Testis (tissue), 5 donors: ENCODE measurements at places on chromosomes 6 and 20. TPM values are rescaled to one million over a fixed set of nuclear protein-coding genes. Genes with fewer than 3 reads are reported as not detected.

DNA sequence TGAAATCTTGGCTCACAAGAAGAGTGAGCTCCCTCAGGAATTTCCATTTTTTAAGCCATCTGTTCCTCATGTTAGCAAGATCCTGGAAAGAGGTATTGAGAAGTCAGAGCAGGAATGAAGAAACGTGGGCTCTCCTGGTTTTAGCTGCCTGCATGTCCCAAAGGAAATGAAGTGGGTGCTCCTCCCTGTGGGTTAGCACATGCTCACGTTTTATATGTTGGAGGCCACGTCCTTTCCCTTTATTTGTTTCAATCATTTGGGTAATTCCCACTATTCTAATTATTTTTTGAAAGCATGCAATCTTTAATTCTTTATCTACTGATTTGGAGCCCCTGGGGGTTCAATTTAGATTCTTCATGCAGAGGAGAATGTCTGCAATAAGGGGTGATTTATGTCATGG, 4.3 kb upstream of the MAP3K4 start:
- no peak for DNase-seq
- H3K4me1 ChIP-seq: no peaks in the 10 kb centered on the region
- no peaks in the 10 kb centered on the region for H3K36me3 ChIP-seq

The GRM1 gene
- 2.0 TPM for total RNA-seq

DNA sequence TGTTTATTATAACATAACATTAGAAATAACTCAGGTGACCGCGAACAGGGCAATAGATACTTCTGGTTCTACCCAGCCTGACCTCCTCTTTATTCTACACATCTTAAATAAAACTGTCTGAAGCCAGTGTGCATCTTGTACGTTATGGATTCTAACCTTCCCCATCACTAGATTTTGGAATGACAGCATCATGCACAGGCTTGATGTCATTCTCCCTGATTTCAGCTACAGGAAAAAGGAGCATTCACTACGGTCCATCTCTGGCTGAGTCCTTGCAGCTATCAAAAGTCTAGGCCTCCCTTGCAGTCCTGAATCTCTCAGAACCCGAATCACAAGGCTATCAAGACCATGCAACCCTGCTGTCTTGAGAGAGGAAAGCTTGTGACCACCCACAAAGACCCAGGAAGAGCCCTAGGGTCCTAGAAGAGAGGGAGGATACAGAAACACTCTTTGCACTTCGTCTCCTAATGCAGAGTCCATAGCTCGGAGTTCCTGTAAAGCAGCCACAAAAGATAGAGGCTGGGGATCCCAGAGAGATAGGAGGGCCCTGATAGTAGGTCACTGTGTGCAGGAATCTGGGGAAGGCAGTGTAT, 845 bp downstream of the HLA-DPA1 start:
- DNase-seq: no peak
- peaks cover 6% of the 10 kb centered on the region for H3K4me1 ChIP-seq
- H3K27me3 ChIP-seq: no peaks in the 10 kb centered on the region
- no peaks in the 10 kb centered on the region for H3K36me3 ChIP-seq

- no peak overlapping the region for H3K4me3 ChIP-seq
- no peaks in the 10 kb centered on the region for H3K27me3 ChIP-seq
- no peaks in the 10 kb centered on the region for H3K36me3 ChIP-seq
- H3K4me1 ChIP-seq: peaks cover 6% of the 10 kb centered on the region
- H3K27ac ChIP-seq: no peak overlapping the region
These were observed 1.3 kb upstream of the FNDC11 start for GRCh38 chr20:63552481-63553249.

GRCh38 chr6:88804701-88805100, 158.7 kb downstream of the RNGTT start:
- DNase-seq: no peak
- no peaks in the 10 kb centered on the region for H3K36me3 ChIP-seq
- no peak overlapping the region for H3K27ac ChIP-seq

DNA sequence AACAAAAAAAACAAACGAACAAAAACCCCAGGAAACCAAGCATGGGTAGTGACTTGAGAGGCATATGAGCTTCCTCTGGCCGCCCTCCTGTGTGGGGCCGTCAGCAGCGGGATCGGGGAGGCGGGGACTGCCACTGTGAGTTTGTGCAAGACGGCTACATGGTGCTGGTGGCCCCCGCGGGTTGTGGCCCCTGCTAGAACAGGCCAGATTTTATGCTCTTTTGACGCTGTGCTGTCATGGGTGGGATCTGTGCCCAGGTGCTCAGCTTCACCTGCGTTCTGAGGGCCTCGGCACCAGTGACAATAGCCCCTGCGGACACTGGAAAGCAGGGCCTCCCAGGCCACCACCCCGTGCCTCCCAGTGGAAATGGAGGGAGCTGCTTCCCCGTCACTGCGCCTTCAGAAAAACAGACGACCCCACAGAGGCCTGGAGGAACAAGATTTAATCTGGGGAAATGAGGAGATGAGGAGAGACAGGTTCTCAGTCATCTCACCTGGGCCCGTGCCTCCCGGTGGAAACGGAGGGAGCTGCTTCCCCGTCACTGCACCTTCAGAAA, 4.7 kb upstream of the KCNQ2 start:
- no peaks in the 10 kb centered on the region for H3K36me3 ChIP-seq
- H3K4me3 ChIP-seq: no peak overlapping the region
- H3K4me1 ChIP-seq: no peaks in the 10 kb centered on the region
- no peaks in the 10 kb centered on the region for H3K27me3 ChIP-seq

The ERVFRD-1 gene
- total RNA-seq: not detected

- H3K27ac ChIP-seq: no peak overlapping the region
- H3K4me3 ChIP-seq: no peak overlapping the region
- DNase-seq: no peak
These were observed 77.3 kb downstream of the SEL1L2 start for GRCh38 chr20:13913131-13913530.

DNA sequence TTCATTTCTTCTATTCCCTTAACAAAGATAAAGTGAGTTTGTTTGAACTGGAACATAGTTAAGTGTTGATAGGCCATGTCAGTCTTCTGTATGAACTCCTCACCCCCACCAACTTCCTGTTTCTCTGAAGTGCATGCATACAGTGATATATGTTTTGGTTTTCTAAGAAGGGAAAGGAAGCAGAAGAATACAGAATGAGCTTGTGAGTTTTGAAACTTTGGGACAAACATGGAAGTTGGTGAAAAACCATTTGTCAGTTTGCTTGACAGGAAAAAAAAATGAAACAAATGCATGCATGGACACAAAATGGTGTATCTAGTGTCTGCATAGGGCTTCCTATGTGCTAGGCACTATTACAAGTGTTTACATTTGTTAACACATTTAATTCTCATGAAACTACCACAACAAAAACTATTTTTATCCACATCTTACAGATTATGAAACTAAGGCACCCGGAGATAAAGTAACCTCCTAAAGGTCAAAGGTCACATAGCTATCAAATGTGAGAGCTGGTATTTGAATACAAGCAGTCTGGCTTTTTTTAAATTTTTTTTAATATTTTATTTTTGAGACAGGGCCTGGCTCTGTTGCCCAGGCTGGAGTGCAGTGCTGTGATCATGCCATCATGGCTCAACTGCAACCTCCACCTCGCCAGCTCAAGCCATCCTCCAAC, 105.9 kb downstream of the ADGRB3 start:
- H3K4me3 ChIP-seq: no peak overlapping the region
- no peaks in the 10 kb centered on the region for H3K4me1 ChIP-seq
- no peak overlapping the region for H3K27ac ChIP-seq
- no peak for DNase-seq

- H3K27me3 ChIP-seq: no peaks in the 10 kb centered on the region
- no peak overlapping the region for H3K4me3 ChIP-seq
- no peak overlapping the region for H3K27ac ChIP-seq
- H3K4me1 ChIP-seq: no peaks in the 10 kb centered on the region
- no peaks in the 10 kb centered on the region for H3K36me3 ChIP-seq
These were observed 1224.2 kb upstream of the GJE1 start for GRCh38 chr6:140908505-140908904.

DNA sequence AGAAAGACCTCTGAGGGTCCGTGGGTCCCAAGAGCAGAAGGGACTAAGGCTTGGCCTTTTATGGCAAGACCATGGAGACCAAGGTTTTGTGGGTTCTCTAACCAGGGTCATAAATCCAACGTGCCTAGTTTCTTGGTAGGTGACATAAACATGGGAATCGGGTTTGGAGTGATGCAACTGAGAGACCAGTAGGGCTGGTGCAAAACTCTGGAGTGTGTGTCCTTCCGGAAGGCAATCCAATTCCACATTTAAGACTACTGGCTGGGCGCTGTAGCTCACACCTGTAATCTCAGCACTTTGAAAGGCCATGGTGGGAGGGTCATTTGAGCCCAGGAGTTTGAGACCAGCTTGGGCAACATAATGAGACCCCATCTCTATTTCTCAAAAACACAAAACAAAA, 116.5 kb upstream of the ARG1 start:
- H3K36me3 ChIP-seq: no peaks in the 10 kb centered on the region
- no peak for DNase-seq
- no peak overlapping the region for H3K4me3 ChIP-seq
- H3K27me3 ChIP-seq: no peaks in the 10 kb centered on the region

The RAET1E gene
- total RNA-seq: 0.31 TPM

- no peaks in the 10 kb centered on the region for H3K36me3 ChIP-seq
- no peak overlapping the region for H3K27ac ChIP-seq
- H3K27me3 ChIP-seq: no peaks in the 10 kb centered on the region
- no peak for DNase-seq
- no peaks in the 10 kb centered on the region for H3K4me1 ChIP-seq
These were observed 1212.1 kb upstream of the CITED2 start for GRCh38 chr6:140586426-140587061.

The MICAL1 gene
- total RNA-seq: 50.3 TPM
